ENCODE measurements at places on chromosomes 6 and 20.

DNA sequence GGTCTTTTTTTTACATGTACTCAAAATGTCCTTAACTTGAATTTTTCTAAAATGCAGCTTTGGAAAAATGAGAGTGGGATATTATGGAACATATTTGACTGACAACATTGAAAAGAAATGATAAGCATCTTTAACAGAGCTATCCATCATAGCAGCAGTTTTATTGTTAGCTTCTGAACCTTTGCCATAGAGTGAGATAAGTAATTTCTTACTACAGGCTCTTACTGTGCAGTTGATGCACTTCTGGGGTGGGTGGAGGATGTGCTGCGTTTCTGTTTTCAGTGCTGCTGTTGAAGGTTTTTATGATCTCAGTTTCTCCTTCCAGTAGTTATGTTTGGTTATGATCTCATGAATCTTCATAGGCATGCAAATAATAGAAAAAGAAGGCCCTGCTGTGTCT is 267.0 kb downstream of the TMEM242 start:
- DNase-seq: no peak

- no peak for DNase-seq
These were observed 97.5 kb upstream of the CDYL start for GRCh38 chr6:4678506-4679300.

GRCh38 chr6:168432196-168432595 is 8.8 kb upstream of the SMOC2 start:
- DNase-seq: no peak

DNA sequence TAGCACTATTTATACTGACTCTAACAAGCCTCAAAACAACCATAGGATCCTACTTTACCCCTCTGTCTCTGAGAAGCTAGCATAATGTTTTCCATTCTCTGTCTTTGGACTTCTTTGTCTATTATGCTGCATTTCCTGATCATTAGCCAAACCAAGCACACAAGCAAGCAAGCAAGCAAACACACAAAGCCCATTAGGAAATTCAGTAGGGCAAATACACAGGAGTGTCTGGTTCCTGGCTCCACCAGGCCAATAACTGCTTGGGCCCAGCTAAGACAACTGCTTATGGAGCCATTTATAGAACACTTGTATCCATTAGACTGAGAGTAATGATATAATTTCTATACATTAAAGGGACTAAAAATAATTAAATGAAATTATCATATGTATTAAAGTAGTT is 952.9 kb upstream of the EPHA7 start:
- no peak for DNase-seq

GRCh38 chr6:161407115-161407514 is 133.3 kb upstream of the AGPAT4 start:
- no peak for DNase-seq

GRCh38 chr20:35283441-35284266 is 918 bp downstream of the EIF6 start:
- no peak for DNase-seq

GRCh38 chr6:131652472-131652871 is 15.4 kb downstream of the ENPP3 start:
- DNase-seq: no peak

DNA sequence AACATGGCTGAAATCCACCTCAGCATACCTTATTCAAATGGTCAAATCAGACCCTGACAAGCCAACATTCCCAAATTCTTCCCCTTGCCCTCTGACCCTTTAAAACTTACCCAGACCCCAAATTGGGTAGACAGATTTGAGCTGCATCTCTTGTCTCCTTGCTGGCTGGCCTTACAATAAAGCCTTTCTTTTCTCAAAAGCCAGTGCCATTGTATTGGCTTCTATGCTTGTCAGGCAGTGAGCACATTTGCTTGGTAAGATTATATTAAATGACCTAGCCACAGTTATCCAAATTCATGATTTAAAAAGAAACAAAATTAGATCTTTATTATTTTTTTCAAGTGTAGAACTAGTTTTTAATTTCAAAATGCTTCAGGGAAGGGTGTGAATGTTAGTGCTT is 67.8 kb upstream of the FAM83B start:
- DNase-seq: no peak

GRCh38 chr6:122405417-122405816 is 6.0 kb downstream of the HSF2 start:
- DNase-seq: no peak

- DNase-seq: no peak
These were observed 109.3 kb upstream of the EYA4 start for GRCh38 chr6:133131621-133132465.

DNA sequence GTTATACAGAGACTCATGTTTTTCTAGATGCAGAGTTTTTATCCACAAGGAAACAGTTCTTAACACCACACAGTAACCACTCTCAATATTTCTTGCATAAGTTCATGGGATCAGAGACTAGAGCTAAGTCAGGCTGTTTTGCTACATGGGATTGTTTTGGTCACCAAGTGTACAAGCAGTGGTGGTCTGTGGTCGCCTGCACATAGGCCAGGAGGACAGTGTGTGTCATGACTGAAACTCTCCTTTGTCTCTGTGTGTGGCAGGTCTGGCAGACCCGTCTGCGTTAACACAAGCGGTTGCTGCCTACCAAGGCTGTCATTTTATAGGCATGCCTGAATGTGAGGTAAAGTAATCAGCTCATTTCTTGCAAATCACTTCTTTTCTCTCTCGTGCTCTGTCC is 18.9 kb downstream of the WRNIP1 start:
- DNase-seq: no peak

GRCh38 chr6:149112976-149113375 is 204.5 kb upstream of the TAB2 start:
- DNase-seq: no peak

GRCh38 chr20:63351811-63352591 is 9.1 kb downstream of the CHRNA4 start:
- DNase-seq: no peak

DNA sequence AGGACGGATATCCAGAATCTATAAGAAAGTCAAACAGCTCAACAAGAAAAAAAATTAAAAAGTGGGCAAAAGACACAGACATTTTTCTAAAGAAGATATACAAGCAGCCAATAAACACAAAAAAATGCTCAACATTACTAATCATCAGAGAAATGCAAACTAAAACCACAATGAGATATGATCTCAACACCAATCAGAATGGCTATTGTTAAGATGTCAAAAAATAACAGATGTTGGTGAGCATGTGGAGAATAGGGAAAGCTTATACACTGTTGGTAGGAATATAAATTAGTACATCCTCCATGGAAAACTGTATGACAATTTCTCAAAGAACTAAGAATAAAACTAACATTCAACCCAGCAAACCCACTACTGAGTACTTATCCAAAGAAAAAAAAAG is 23.3 kb upstream of the OSTM1 start:
- DNase-seq: no peak

DNA sequence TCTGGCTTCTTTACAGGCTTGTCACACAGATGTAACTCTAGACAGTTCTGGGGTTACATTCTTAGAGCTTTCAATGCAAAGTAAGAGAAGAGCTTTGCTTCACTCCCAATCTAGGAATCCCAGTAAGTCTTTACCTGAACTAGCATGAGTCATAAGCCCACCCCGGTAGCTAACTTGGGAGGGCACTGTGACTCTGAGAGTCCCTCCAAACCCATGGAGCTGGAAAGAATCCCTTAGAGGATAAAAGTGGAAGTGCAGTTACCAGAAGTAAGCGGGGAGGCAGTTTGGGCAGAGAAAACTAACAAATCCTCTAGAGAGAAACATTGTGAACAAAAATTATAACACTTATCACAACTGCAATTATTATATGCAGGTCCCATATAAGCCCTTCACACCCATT is 84.0 kb upstream of the SMLR1 start:
- DNase-seq: no peak

DNA sequence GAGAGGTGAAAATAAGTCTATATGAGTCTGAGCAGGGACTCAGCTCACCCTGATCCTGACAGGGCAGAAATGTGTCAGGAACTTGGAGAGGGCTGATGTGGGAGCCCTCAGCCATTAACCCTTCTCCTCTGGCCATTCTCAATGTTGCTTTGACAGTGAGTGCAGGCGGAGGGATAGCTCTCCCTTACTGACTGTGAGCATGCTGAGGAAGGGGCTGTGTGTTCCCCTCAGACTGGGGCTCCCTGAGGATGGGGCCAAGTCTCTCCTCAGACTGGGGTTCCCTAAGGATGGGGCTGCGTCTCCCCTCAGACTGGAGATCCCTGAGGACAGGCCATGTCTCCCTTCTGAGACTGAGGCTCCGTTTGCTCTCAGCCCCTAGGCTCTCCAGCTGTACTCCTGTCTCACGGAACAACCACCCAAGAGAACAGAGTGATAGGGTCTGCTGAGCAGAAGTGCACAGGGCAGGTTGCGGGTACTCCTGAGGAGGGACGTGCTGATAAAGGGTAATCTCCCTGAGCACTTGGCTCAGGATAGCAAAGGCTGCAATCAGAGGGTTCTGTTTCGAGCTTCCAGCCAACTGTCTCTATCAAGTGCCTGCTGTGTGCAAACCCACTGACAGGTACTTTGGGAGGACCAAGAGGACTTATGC is 141.0 kb downstream of the MRPL14 start:
- no peak for DNase-seq

DNA sequence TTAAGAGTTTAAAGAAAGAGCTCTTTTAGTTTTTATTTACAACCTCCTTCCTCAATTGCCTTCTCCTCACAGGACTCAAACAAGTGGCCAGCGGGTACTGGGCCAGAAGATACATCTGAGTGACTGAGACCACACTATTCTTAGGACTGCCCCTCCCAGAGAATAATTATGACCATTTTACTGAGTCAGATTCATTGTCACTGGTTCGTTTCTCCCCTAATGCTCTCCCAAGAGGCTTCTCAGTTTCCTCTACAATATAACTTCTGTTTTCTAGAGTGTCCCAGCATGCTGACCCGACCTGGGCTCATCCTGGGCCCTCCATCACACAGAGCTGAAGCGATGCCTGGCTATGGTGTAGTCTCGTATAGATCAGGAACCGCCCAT is 279.9 kb downstream of the CD83 start:
- no peak for DNase-seq

- no peak for DNase-seq
These were observed 24.7 kb downstream of the GLO1 start for GRCh38 chr6:38678178-38678760.

DNA sequence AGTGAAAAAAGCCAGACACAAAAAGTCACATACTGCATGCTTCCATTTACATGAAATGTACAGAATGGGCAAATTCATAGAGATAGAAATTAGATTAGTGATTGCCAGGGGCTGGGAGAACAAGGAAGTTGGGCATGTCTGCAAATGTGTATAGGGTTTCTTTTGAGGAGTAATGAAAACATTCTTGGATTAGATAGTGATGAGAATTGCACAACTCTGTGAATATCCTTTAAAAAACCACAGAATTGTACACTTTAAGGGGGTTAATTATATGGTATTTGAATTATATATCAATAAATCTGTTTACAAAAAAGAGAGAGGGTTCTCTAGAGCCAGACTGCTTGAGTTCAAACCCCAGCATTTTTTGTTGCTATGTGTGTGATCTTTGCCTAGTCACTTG is 188.1 kb downstream of the CDC5L start:
- no peak for DNase-seq

- no peak for DNase-seq
These were observed 118.0 kb downstream of the NFATC2 start for GRCh38 chr20:51424270-51425117.

DNA sequence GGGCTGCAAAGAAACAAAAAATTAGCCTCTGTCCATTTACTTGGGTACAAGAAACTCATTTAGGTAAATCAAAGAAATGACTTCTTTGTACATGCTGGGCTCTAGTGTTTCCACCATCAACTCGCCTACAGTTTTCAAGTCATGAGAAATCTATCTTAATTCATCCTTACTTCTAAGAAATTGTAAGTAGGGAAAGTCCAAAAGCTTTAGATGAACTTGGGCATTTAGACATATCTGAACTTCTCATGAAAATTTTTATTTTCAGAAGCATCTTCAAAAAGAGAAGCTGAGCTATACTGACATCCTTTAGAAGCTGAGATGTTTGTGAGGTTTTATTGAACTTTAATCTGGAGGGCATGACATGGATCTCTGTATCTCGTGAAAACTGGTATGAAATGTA is 117.3 kb downstream of the MYB start:
- no peak for DNase-seq

GRCh38 chr6:85669735-85670194 is 27.1 kb upstream of the SYNCRIP start:
- peak; percentile 74 for DNase-seq

GRCh38 chr6:44608175-44608574 is 220.7 kb downstream of the CDC5L start:
- DNase-seq: no peak

GRCh38 chr6:91970700-91971099 is 1383.8 kb upstream of the MAP3K7 start:
- no peak for DNase-seq

- DNase-seq: no peak
These were observed 10.8 kb upstream of the AKAP7 start for GRCh38 chr6:131124336-131125071.

DNA sequence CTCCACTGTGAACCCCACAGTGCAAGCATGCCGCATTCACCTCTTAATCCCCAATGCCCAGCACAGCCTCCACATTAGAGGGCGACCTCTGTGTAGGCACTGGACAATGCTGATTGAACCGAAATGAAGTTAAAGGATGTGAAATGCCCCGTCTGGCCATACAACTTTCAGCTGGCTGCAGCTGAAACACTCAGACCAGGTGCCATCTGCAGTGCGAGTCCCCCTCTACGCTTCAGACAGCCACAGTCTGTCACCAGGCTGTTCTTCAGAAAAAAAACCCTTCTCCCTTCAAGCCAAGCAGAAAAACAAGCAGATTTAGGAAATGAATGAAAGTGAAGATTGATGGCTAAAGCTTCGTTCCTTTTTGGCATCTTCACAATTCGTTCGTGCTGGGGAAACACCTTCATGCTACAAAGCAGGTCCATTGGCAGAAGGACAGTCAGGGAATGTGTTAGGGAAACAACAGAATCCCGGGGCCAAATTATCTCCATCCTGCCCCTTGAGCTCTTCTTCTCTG is 44.7 kb downstream of the TNFAIP3 start:
- no peak for DNase-seq

DNA sequence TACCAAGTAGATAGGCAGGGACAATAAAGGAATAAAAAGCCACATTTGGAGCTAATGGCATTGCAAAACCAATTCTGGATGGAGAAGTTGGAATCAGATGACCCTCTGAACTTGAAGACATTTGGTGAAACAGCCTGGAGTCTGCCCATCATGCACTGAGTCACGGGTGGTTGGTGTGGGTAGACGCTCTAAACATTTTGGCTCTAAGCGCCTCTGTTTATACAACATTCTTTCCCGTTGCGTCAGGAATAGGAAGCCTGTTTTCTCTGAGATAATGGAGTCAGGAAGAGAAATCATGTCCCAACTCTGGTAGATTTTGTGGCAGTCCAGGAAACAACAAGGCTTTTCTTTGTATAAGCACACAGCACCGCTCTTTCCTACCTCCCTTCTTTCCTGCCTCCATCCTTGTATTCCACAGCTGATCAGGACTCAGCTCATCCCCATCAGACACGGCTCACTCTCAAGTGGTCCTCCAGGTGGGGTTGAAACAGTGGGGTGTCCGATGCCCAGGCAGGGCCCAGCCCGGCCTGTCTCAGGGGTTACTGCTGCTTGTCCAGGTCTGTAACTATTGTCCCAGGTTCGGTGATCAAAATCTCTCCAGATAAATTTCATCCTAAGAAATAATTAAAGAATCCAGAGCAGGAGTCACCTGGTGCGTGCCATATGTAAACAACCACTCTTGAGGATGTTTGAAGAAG is 12.1 kb upstream of the RAMACL start:
- DNase-seq: no peak

GRCh38 chr20:18524646-18525045 is 16.9 kb downstream of the SEC23B start:
- DNase-seq: no peak
